ENCODE measurements at places on chromosomes 2 and 18.

DNA sequence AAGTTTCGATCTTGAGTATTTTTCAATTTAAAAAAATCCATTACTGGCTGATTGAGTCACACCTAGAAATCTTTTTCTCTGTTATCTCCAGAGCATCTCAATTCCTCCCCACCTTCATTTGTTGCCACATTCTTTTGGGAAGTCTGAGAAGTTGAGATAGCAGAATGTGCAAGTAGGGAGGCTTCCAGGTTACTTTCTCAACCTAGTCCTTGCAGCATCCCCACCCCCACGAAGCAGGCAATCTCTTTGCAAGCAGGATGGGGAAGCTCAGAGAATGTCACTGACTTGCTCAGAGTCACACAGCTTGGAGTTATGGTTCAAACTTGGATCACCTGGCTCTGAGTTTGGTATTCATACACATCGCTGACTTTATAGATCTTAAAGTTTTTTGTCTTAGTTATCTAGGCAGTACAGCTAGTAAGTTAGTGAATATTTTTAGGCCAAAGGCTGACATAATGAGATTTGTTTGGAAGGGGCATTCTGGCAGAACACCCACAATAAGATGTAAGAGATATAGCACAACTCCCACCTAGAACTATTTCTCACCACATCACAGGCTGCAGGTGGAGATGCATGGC is 25.9 kb upstream of the LCLAT1 start:
- DNase-seq = no peak

DNA sequence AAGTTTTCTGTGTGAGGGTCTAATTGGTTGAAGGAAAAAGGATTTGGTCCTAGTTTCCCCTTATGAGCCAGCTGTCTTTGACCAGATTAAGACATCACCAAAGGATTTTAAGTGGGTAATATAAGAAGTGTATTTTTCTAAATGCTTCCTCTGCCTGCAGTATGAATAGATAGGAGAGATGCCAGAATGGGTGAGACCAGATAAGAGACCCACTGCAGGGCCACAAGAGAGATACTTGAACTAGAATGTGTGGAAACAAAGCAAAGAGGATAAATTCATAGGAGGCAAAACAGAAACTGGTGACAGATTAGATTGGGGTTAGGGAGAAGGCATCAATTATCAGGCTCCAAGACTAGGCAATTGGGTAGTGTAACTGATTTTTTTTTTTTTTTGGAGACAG is 1.1 kb upstream of the HDHD2 start:
- DNase-seq = peak; percentile 12

DNA sequence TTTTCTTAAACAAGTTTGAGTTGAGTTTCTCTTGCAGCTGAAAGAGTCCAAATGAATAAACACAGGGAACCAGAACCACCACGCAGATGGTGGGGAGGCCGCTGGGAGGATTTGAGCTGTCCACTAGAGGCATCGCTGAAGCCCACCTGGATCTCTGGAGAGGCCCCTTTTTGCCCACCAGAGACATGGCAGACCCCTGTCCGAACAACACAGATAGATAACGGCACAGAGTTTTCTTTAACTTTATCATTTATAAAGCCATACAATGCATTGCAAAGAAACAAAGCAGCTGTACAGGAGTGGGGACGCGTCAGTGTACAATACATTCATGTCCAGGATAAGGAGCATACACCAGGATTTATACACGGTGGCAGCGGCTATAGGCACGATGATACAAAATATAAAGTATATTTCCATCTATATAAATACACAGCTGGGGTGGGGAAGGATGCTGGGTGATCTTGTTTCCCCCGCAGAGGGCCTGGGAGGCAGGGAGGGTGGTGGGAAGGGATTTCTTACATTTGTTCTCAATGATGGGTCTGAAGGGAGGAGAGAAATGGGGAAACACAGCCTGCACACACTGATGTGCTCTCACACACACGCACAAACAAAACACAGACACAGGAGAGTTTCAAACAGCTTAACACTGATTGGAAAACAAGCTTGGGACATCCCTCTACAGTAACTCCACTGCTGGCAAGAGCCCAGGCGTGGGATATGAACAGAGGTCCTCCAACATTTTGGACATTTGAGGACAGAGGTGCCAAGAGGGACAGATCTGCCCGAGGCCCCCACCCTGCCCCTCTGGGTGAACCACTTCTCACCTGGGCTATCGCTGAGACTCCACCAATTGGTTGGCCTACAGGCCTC is 203.0 kb downstream of the TNS1 start:
- peak; percentile 19 for DNase-seq

GRCh38 chr2:239509373-239510143 is 108.7 kb upstream of the HDAC4 start:
- DNase-seq = no peak

GRCh38 chr18:48928787-48929186 is 22.0 kb downstream of the SMAD7 start:
- no peak for DNase-seq

DNA sequence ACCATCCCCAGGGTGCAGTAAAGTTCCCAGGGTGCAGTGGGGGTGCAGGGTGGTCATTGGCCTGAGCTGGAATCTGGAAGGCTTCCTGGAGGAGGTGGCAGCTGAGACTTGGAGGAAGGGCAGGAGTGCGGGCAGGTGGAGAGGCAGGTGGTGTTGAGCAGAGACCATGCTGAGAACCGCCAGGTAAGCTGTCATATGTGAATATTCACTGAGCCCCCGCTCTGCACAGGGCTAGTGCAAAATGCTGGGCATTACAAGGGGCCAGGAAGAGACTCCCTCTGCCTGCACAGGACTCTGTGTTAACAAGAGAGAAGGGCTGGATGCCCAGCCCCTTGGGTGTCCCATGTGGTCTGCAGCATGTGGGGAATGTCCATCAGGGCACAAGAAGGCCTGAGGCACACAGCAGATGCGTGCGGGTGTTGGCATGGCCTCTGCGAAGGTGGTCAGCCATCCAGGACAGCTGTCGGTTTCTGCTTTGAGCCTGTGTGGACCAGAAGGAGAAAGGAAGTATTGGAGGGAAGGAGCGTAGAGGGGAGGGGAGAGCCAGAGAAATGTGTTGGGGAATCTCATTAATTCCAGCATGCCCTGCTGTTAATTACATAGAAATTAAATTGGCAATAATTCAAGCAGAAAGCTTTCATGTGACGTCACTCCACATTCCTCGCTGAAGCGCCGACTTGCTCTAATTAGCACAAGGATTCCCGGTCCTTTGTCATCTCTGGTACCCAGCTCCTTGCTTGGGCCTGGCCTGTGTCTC is 62.8 kb upstream of the OTOS start:
- DNase-seq = no peak
